ENCODE measurements at places on chromosomes 4 and X. TPM values are rescaled to one million over a fixed set of nuclear protein-coding genes. Genes with fewer than 3 reads are reported as not detected.

GRCh38 chrX:2696698-2697215 is 5.7 kb downstream of the CD99 start:
- DNase-seq = peak; percentile 93

RPL39 gene
- total RNA-seq = 2,079 TPM

SHROOM3 gene
- total RNA-seq = 3.3 TPM

GRCh38 chr4:123749383-123749782 is 352.8 kb downstream of the SPRY1 start:
- no peak for DNase-seq

DNA sequence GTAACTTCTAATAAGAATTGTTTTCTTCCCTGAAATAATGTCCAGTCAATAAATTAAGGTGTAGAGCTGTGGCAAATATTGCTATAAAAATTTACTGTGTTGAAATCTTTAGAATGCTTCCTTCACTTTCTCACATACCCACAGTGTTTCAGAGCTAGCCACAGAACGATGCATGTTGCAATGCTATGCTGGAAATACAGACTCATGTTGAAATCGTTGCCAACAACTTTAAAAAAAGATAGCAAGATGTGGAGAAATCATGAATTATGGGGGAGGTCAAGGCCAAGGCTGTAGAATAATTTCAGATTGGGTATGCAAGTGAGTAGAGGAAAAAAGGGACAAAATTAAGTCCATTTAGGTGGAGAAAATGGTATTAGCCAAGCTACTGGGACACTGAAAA is 204.8 kb downstream of the VEGFC start:
- DNase-seq = no peak

F8A2 gene
- not detected for total RNA-seq

Measured in pulmonary artery endothelial cell (primary cell).